SK-N-SH treated with all-trans-retinoic acid at 6 μM for 48 hours (cell line): ENCODE measurements at places on chromosomes 7 and 10.

GRCh38 chr10:102959360-102959759 lies 41.3 kb downstream of the CNNM2 start:
- no peak for ATAC-seq

DNA sequence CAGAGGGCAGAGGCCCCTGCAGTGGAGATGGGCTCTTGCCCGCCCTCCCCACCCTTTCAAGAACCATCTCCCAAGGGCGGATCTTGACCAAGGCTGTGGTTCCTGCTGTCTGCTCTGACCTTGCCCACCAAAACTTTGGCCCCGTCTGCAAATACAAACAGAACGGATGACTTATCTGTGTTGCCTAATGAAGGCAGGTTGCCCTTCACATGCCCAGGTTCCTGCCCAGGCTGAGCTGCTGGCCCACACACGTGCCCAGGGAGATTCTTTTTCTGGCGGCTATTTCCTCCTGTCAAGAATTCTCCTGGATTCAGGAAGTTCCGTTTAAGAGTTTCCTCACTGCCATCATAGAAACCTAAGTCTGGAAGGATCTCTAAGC lies 78.3 kb downstream of the PROSER2 start:
- ATAC-seq = no peak

- no peak for ATAC-seq
Measured at GRCh38 chr10:124689911-124690498, 54.2 kb downstream of the FAM53B start.

DNA sequence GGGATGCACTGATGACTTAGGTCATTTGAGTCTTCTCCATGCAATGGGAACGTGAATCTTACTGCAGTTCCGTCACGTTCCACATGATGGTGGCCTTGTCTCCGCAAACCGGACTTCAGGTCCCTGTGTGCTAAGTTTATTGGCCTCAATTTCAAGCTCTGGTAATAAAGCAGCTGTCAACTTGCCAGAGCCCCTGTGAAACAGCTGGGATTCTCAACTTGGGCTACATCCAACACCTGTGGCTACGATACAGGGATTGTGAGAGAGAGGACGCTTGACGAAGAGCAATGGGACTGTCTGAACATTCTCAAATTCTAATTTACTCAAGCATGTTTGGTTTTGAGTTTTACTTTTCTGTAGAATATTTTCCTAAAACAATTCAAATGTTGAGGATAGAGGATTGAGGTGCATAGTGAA lies 174.2 kb downstream of the PTN start:
- ATAC-seq = peak; percentile 98

DNA sequence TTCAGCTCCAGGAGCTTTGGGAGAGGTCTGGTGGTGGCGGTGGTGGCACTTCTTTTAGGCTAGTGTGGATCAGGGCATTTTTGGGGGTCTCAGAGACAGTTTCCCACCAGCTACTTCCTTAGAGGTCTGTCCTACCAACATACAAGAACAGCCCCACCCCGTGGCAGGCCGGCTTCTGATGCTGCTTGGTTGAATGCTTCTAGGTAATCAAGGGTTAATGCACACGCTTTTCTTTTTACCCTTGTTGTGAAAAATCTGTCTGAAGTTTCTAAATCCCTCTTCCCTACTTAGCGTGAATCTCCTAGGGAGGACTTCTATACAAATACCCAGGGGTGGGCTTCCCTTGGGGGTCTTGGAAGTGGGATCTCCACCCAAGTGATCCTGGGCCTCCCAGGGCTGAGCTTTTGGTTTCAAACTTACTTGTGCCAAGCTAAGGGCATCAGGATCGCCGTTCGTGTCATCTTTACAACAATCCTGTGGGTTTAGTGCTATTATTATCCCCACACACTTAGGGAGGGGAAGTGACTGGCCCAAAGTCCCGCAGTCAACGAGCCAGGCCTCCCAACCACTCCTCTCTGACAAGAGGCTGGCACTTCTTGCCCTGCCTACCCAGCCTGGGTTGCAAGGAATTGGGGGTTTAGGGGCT lies 1.7 kb downstream of the SH2B2 start:
- no peak for ATAC-seq

DNA sequence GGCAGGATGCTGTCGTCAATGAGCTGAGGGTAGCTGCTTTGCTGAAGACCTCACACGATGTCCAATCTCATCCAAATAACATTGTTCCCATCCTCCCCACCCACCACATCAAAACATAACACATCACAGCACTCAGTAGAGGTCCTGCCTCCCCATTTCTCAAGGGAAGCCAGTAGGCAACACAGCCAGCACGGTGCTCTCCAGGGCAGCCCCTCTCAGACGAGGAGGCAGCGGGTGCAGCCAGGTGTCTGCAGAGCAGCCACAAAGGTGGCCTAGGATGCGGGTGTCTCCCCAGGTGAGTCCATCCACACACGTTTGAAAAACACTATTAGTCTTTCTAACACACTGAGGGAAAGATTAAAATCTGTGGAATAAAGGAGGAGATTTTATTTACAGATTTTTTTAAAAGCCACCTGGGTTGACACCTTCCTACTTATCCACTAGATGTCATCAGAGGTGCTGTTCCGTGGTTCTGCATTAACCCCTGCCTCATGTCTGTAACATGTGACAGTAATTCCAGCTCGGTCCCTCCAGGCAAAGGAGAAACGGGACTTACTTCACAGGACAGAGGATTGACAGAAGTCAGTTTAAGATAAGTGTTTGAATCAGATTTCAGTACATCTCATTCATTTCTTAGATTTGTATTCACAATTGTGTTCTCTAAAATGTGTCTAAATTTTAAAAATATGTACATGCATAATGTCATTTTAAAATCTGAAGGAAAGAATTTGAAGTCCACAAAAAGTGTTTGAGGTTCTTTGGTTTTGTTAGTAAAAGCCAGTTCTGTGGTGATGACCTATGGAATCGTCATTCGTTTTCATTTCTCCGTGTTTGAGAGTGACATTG lies 68.0 kb downstream of the LANCL2 start:
- ATAC-seq = peak; percentile 71

- ATAC-seq = no peak
Measured at GRCh38 chr7:44153948-44154335, 12.8 kb upstream of the MYL7 start.

GRCh38 chr10:129760003-129760315 lies 204.1 kb downstream of the EBF3 start:
- no peak for ATAC-seq
